ENCODE measurements at places on chromosomes 7 and 10.

GRCh38 chr7:36723951-36724664 lies at the start of gene AOAH:
Gene AOAH (minus strand): TSS chr7:36724494. CDS start chr7:36724148, 346 bp downstream.
- peak; percentile 37 for DNase-seq

DNA sequence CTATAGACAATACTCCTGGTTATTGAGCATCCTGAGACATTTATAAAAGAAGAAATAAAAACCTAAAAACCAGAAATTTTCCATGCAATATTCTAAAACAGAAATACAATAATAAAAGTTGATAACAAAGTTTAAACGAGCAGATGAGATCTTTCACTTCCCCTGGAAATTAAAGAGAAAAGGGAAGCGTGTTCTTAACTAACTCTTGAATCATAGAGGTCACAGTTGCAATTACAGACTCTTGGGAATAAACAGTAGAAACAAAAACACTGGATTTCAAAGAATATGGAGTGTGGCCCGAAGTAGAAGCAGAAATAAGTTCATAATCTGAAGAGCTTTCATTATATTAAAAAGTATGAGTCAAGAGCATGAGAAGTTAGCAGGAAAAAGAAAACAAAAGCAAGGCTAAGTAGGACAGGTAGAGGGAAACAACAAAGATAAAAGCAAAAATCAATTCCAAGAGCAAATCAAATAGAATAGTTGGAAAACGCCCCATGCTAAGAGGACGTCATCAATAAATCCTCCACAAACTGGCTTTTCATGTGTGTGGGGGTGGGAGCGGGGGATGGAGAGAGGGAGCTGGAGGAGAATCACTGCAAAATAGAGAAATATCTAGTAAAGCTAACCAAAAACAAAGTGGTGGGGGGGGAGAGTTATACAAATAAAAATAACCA lies 55.2 kb upstream of the C10orf71 start:
- DNase-seq: no peak

- DNase-seq: no peak
Observed at GRCh38 chr7:107932805-107933204, 41.8 kb downstream of the DLD start.

DNA sequence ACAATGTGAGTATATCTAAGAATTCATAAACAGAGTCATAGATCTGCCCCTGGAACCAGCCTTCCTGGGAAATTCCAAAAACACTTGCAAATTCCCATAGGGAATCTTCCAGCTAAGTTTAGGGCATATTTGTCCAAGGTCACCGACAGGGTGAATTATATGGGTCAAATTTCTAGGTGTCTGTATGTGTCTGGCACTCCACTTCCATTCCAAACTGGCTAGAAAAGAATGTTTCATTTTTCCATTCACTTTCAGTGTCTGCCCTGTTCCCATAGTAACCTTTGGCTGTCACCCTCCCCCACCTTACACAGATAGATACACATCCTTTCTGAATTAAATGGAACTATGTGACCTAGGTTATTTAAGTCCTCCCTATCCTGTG lies 230.9 kb downstream of the CREB5 start:
- no peak for DNase-seq

- DNase-seq: no peak
Observed at GRCh38 chr7:122699017-122699416, at the start of gene RNF133. Gene RNF133 (minus strand): TSS chr7:122699117. CDS start chr7:122698918, 199 bp downstream.

DNA sequence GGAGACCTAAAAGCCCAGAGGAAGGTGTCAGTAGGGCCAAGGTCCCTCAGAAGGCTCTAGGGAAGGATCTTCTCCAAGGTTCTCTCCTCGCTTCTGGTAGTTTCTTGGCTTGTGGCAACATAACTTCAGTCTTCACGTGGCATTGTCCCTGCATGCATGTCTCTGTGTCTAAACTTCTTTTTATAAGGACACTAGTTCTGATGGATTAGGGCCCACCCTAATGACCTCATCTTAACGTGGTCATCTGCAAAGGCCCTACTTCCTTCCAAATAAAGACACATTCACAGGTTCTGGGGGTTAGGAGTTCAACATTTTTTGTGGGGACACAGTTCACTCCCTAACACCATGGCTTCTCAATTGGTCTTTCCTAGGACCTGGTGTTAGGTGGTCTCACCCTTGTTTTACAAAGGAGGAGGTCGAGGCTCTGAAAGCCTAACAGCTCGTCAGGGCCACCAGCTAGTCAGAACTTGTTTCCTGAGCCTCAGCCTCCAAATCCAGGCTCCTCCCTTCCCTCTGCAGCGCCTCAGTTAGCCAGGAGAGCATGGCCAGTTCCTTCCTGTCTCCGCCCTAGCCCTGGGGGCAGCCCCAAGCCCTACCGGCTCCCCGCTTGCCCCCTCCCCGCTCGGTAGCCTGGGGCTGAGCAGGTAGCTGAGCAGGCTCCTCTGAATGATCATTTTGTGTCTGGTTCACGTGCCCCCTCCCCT lies 109.7 kb upstream of the PPIF start:
- DNase-seq: no peak

DNA sequence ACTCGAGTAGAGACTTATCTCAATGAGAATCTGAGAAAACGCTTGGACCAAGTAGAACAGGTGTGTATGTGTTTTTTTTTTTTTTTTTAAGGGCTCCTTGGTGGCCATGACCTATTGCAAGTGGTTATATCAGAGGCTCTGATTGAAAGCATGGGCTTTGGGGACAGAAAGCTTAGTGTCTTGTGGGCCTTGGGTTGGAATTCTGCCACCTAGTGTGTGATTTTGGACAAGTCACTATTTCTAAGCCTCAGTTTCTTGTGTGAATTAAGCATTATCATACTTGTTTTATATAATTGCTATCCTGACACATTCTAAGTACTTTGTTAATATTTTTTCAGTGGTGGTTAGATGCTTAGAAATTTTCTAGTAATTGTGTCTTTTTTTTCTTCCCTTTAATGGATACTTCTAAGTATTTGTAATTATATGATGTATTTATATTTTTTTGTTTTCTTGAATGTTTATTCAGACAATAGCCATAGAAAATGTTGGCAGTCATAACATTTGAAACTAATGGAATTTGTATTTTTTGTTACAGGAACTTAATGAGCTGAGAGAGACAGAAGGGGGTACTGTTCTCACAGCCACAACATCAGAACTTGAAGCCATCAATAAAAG lies 33.1 kb downstream of the SMC3 start:
- DNase-seq: no peak

- no peak for DNase-seq
Observed at GRCh38 chr7:118085000-118085399, 99.0 kb upstream of the LSM8 start.

GRCh38 chr10:59887972-59888640 lies 18.2 kb downstream of the CCDC6 start:
- no peak for DNase-seq

DNA sequence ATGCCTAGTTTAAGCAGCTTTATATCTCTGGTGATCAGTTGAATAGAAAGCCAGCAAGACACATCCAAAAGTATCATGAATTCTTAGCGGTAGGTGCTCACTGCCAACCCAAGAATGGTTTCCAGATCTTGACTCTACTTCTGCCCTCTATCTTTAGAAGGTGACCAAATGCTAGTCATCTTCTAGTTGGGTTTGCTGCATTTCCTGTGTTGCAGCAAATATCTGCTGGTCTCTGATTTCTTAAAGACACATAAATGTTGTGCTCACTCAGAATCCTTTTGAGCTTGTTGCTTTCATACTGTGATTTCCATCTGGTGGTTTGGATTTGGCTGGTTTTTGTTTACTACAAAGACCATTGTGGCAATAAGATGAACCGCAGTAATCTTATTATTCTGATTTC lies 2.2 kb downstream of the CDC123 start:
- no peak for DNase-seq

GRCh38 chr10:100265821-100266485 lies 1.5 kb downstream of the CWF19L1 start:
- no peak for DNase-seq

DNA sequence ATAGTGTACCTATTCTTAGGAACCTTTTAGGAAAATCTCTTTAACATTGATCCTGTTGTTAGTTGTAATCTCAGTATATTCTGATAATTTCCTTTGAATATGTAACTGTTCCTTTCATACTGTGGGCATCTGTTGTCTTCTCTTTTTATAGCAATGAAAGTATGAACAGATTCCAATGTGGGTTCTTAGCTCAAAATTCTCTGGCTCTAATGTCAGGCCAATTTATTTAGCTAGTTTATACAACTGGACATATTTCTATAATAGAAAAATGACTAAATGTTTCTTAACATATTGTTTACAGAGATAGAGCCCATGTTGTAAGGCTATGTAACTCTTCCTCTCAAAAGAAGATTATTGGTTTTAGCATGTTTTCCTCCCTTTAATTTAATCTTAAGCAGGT lies 363.2 kb downstream of the AUTS2 start:
- no peak for DNase-seq

GRCh38 chr7:43105521-43106120 lies 6.8 kb upstream of the HECW1 start:
- DNase-seq: no peak

GRCh38 chr7:69516238-69516820 lies 81.9 kb upstream of the AUTS2 start:
- no peak for DNase-seq

GRCh38 chr7:43693687-43694398 lies 35.5 kb downstream of the COA1 start:
- no peak for DNase-seq

DNA sequence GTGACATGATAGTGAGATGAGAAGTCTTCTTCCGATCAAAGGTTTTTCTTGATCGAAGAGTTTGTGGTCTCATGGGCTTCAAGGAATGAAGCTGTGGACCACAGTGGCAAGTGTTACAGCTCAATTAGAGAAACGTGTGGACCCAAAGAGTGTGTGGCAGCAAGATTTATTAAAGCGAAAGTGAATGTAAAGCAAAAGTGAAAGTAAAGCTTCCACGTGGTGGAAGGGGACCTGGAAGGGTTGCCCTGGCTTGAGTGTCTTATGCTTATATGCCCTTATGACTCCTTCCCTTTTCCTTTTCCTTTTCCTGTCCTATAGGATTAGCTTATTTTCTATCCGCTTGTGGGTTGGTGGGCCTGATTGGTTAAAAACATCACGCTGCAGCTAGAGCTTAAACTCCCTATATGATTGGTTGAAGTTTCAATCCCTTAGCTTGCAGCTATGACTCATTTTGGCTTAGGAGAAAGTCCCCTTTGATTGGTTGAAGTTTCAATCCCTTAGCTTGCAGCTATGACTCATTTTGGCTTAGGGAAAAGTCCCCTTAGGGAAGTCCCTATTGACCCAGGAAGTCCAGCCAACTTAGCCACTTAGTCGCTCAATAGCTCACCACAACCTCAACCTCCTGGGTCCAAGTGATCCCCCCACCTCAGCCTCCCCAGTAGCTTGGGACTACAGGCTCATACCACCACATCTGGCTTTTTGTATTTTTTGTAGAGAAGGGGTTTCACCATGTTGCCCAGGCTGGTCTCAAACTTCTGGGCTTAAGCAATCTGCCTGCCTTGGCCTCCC lies 34.7 kb downstream of the MRPS24 start:
- peak; percentile 39 for DNase-seq

DNA sequence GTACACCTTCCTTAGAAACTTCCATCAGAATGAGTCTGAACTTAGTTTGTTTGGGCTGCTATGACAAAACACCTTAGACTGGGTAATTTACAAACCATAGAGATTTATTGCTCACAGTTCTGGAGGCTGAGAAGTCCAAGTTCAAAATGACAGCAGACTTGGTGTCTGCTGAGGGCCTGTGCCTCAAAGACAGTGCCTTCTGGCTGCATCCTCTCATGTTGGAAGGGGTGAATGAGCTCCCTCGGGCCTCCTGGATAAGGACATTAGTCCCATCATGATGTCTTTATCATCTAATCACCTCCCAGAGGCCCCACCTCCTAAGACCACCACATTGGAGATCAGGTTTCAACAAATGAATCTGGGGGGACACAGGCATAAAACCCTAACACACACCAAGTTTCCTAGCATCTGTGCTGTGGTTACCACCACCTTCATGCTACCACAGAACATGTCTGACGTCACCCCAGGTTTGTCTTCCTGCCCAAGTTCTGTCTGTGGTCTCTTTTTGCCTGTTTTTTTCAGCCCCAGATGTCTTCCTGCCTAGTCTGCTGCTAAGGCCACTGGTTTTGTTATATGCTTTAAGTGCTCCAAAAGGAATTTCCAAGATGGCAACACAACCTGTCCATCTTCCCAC lies 150.9 kb upstream of the COBL start:
- DNase-seq: no peak

- DNase-seq: no peak
Observed at GRCh38 chr7:36190447-36191291, 37.6 kb downstream of the EEPD1 start.

DNA sequence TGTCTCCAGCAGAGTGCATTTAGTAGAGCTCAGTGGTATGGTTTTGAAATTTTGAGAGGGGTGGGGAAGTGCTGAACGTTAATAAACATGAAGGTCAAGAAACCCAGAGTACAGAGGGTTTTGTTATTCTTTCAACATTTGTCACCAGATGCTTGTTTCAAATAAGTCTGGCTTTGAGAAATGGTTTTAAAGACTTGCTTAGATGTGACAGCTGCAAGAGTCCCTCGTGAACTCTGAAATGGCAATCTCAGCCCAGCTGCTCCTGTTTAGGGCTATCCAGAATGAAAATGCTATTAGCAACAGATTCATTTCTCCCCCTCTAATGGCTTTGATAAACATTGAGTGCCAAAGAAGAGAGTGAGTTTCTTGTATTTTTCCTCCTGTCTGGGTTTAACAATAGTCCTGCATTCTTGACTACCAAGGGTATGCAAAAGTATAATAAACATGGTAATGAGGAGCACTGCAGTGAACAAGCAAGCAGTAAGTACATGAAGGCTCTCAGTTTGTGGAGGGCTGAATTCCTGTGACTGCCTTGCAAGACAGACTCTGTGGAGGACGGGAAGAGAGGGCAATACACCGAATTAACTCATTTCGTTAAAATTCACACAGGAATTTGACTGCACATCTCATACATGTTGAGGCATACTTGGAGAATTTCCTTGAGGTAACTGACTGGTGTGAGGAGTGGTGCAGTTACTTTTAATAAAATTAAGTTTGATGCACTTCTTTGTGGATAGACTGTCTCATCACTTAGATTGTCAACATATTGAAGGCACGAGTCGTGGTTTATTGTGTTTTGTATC lies 490.9 kb downstream of the REEP3 start:
- DNase-seq: no peak

GRCh38 chr7:151782598-151783448 lies 94.1 kb downstream of the PRKAG2 start:
- DNase-seq: peak; percentile 20

DNA sequence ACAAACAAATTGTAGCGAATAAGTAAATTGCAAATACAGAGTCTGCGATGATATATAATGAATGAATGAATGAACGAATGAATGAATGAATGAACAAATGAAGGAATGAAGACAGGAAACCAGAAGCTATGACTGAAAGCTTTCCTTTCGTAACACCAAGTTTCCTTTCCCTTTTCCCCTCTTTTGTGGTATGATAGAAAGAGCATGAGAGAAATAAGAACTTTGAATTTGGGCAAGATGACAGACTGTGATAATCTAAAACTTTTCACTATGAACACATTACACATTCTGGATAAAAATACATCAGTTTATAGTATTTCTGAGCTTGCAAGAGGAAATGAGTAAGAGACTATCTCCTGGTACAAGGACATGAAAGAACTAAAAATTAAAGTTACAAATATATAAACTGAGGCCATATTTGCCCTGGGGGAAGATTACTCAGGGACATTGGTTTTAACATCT lies 8.4 kb upstream of the UCN3 start:
- no peak for DNase-seq

- no peak for DNase-seq
Observed at GRCh38 chr7:120353171-120353570, 80.2 kb downstream of the KCND2 start.

Data from effector memory CD4-positive, alpha-beta T cell (primary cell).